ENCODE measurements at places on chromosomes 5 and 9.

DNA sequence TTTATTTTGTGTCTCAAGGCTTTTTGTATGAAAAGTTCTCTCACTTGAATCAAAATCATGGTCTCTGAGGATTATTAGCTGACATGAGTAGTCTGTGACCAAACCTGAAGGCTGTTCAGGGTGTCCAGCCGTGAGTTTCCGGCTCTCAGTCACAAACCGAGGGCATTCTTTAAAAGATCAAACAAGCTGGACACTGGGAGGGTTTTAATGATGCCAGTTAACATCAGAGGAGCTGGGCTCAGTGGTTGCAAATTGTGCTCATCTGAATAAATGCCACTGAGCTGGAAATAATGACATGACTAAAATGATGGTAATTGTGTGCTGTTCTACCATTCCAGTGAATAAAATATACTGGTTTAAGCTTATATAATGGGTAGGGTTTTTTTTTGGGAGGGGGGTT, 153.1 kb downstream of the FOCAD start:
- no peak for DNase-seq

DNA sequence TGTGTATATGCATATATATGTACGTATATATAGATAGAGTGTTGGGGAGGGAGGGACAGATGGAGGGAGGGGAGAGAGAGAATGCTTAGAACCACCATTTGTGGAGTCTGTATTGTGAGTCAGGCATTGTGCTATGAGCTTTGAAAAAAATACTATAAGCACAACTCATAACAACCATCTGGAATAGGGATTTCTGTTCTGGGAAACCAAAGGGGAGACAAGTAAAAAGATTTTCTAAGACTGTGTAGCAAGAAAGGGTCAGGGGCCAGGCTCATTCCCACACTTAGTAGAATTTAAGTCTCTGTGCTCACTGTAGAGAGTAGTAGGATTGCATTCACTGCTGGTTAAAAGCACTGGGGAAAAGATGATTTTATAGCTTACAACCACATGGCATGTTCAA, 202.3 kb upstream of the SGCD start:
- DNase-seq = no peak

DNA sequence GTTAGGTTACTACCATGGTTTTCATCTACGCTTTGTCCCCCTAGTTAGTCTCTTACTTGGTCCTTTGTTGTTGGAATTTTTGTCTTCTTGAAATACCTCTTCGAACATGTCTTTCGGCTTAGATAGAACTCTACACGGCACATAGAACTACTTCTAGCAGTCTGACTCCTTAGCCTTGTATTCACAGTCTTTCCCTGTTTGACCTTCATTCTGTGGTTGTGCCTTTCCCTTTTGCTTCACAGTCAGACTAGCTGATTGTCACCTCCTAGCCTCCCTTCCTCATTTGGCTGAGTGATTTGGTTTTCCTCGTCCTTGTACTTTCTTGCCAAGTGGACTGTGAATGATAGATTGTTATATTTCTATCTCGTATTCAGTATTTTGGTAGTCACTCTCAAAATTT, 10.7 kb downstream of the SMAD5 start:
- DNase-seq = no peak

GRCh38 chr9:755454-756381, 85.8 kb upstream of the DMRT1 start:
- no peak for DNase-seq

DNA sequence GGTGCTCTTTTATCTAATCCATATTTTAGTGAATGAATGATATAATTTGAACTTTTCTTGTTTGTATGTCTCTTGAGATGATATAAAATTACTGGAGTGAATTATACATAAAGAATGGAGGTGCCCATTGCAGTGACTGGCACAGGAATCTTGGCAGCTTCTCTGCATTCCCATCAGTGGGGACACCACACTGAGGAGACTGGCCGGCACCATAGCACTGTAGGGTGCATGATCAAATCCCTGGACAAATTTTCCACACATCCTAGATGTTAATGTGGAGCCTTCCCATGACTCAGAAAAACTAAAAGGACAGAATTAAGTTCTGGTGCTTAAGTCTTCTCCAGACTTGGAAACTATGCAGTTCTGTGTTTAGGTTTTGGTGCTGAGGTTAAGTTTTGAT, 124.1 kb downstream of the CEP120 start:
- DNase-seq = no peak

- no peak for DNase-seq
Measured at GRCh38 chr5:82151204-82151603, 127.0 kb downstream of the RPS23 start.

DNA sequence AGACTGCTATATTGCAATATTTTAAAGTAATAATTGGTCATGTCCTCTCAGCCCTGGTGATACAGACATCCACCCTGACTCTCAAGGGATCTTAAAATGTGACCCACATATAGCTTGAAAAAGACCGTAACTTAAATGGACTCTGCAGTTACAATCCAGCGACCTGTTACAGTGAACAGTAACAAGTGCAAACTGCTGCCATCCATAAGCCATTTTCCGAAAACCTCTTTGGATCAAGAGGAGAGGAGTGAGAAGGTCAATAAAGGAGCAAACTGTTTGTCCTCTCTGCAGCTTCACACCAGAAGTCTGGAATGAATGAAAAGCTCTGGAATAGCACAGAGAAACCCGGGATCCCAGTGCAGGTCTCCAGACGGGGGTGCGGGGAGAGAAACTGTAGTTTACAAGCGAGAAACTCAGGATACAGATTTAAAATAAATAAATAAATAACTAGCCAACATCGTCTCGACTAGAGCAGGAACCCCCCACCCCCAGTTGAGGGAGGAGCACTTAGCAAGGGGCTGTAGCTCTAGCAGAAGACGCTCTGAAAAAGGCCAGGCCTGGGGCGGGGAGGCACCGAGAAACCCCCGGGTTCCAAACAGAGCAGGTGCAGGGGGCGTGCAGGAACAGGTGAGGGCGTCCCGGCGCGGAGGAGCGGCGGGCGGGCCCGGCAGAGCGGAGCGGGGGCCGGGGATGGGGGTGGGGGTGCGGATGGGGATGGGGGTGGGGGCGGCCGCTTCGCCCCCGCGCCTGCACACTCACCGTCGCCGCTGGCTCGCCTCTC, 572 bp downstream of the ZDHHC21 start:
- DNase-seq = peak; percentile 8

- DNase-seq = no peak
Measured at GRCh38 chr5:58666141-58666540, 83.3 kb downstream of the RAB3C start.

GRCh38 chr9:3750321-3750720, 224.5 kb upstream of the RFX3 start:
- no peak for DNase-seq

- DNase-seq = no peak
Measured at GRCh38 chr5:43647789-43648188, 44.8 kb downstream of the NNT start.

GRCh38 chr9:90795084-90795483, 6.5 kb upstream of the SYK start:
- no peak for DNase-seq
